ENCODE measurements at places on chromosomes 12 and 14.

- DNase-seq = no peak
Measured at GRCh38 chr14:38505221-38505972, 249.5 kb upstream of the CLEC14A start.

GRCh38 chr12:61490526-61491498, 769.4 kb upstream of the USP15 start:
- DNase-seq = no peak

GRCh38 chr12:103333676-103334075, 162.1 kb downstream of the C12orf42 start:
- DNase-seq = no peak

GRCh38 chr12:62903151-62903550, 31.8 kb downstream of the PPM1H start:
- DNase-seq = no peak

GRCh38 chr12:15323480-15323879, 1.2 kb downstream of the PTPRO start:
- DNase-seq = no peak

DNA sequence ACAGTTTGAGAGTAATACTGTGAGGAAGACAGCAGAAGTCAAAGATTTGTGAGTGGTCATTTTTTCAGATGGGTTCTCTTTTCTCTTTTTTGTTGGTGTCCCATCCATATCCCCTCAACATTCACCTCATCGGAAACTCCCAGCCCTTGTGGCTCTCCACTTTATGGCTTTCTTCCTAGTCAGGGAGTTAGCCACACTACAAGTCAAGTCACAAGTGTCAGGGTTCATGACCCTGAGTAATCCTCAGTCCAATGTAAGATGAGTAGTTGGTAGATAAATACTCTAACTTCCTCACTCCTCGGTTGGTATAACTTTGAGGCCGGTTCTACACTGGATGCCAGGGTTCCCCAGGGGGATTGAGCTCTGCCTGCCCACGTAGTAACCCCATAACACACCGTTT, 41.4 kb downstream of the PTGER2 start:
- DNase-seq = no peak

- no peak for DNase-seq
Measured at GRCh38 chr12:27303139-27304111, 29.2 kb upstream of the BMAL2 start.

DNA sequence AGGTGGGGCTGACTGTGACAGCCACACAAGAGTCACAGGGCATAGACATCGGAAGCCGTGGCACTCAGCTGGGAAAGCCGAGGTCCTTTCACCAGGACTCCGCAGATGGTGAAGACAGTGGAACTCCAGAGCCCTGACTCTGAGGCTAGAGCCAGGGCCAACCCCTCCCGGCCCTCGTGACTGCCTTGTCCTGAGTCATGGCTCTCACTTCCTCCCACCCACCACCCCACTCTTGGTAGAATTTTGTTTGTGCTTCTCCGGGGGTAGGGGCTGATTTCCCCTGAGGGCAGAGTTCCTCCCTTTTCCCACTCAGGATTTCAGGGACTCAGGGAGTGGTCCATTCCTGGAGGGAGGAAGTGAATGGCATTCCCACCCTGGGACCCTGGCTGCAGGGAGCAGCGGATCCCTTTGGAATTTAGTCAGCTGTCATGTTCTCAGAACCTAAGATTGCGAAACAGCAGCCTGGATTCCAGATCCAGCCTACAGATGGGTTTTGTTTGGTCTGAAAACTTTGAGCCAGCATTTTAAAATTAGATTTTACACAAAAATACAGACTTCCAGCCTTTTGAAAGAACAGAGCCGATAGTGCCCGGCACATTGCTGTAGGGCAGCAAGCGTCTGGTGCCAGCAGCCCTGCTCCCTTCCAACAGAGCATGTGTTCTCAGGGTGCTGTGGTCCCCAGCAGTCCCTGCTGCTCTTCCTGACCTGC, 50.7 kb downstream of the TPCN1 start:
- DNase-seq = peak; percentile 65

GRCh38 chr12:13534645-13535398, 338.3 kb downstream of the EMP1 start:
- DNase-seq = peak; percentile 10

GRCh38 chr12:56947633-56948456, 9.6 kb downstream of the RDH16 start:
- no peak for DNase-seq

GRCh38 chr12:93094988-93095737, 166.1 kb upstream of the EEA1 start:
- no peak for DNase-seq

DNA sequence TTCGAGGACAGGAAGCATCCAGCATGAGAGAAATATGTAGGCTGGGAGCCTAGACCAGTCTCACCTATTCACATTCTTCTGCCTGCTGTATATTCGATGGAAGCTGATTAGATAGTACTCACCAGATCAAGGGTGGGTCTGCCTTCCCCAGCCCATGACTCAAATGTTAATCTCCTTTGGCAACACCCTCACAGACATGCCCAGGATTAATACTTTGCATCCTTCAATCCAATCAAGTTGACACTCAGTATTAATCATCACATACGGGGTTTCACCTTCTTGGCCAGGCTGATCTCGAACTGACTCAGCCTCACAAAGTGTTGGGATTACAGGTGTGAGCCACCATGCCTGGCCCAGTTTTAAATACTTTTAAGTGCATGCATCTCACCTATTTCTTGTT, 30.5 kb upstream of the SLC10A1 start:
- DNase-seq = no peak

GRCh38 chr14:97262336-97262735, 465.2 kb downstream of the VRK1 start:
- DNase-seq = no peak

- DNase-seq = no peak
Measured at GRCh38 chr12:5524116-5524768, 92.3 kb downstream of the NTF3 start.

GRCh38 chr12:128267651-128268378, 845 bp downstream of the TMEM132C start:
- DNase-seq = no peak

DNA sequence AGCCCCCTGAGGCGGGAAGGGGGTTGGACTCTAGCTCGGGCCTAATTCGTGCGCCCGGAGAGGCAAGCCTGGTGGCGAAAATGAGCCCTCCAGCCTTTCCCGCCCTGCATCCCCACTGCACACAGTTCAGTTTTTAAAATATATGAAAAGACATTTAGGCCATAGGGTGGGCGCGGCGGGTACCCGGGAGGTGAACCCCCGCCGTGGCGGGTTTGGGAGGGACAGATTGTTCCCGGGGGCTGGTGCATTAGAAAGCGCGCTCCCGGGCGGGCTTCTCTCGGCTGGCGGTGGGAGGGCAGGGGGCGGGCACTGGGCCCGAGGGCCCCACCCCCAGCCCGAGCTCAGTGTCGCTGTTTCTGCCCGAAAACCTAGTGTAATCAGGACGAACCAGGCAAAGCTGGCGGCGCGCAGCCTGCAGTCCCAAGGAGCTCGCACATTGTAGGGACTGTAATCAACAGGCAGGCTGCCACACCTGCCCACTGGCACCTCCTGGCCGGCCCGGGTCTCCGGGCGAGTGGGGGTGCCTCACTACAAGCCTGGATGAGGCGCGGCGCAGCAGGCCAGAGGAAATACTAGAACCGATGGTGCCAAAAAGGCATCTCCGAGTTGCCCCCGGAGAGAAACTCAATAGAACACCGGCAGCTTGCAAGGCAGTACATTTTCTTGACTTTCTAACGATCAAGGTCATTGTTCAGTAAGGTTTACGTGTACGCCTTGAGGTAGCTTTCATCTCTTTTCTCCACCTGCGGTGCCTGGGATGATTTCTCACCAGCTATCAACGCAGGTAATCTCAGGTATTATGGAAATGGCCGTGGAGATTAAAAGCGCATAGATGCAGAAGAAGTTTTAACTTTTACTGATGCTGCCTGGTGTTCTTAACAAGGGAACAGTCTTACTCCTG, 764 bp upstream of the SPTB start:
- DNase-seq = peak; percentile 10

GRCh38 chr12:52903855-52904508, 894 bp downstream of the KRT8 start:
- DNase-seq = no peak

DNA sequence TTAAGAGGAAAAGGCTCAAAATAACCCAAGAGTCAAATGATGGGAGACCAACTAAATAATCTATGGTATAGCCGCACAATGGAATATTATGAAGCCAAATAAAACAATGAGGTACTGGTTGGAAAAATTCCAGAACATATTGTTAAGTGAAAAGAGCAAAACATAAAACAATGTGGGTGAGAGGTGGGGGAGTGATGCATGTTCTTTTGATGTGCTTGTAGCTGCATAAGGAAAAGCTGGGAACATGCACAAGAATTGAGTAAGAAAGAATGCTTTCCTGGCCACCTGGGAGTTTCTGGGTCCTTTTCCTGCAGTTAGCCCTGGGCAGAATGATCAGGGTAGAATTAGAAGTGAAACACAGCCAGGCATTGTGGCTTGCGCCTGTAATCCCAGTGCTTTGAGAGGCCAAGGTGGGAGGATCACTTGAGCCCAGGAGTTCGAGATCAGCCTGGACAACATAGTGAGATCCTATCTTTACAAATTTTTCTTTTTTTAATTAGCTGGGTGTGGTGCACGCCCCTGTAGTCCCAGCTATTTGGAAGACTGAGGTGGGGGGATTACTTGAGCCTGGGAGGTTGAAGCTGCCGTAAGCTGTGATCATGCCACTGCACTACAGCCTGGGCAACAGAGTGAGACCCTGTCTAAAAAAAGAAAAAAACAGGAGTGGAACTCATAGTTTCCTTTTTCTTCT, 7.9 kb downstream of the ABCB9 start:
- no peak for DNase-seq

DNA sequence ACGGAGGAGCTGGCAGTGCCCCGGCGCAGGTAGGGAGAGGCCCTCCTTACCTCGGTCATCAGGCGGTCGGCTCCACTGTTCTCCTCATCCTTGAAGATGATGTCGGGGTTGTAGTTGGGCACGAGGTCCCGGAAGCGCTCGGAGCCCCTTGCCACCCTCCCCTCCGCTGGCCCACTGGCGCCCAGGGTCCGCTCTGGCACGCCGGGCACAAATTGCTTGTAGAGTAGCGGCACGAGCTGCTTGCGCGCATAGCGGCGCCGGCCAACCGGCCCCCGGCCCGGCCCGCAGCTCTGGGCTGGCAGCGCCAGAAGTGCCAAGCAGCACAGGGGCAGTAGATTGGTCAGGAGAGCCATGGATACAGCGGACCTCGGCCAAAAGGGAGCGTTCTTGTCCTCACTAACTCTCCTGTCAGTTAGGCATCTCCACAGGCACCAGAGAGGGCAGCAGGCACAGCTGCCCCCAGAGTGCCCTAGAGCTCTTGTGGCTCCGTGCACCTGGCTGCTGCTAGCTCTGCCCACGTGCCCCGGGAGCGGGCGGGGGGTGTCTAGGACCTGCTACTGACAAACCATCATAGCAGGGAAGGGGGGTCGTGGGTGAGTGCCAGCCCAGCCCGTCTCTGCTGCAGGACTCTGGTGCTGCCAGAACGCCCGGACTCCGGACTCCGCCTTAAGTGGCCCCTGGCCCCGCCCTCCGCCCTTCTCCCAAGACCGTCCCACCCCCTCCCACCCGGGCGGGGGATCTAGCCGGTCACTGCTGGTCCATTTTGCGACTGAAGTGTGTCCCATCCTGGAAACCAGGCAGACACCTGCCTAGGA, at the start of gene DHH:
DHH (minus strand) TSS at position 642 of the 815 bp plus-strand sequence; CDS start at position 353, 289 bp downstream.
- peak; percentile 6 for DNase-seq

- DNase-seq = no peak
Measured at GRCh38 chr12:42583016-42583415, 6.5 kb downstream of the PRICKLE1 start.

DNA sequence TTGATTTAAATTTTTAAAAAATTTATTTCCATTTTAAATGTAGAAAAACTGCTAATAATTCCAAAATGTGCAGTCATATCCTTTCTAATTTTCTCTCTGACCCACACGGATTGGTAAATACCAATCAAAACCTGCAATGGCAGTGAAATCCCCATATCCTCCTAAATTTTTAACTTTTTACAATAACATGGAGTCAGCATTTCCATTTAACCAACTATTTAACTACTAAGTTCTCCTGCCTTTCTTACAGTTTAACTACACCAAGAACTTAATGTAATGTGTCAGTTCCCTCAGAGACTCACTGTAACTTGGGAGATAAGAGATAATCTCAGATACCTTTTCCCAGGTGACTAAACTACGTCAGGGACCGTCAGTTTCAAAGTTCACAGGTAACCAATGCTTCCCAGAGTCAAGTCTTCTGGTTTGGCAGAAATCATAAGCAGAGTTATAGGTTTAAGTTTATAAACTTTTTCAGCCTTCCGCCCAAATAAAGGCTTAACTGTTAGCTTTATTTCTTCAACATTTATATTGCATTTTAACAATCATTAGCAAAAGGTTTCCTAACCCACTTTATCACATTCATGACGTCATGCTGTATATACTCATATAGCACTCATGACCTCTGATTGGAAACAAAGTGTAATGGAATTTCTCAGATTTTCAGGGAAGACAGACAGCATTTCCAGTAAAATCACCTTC, 7.6 kb downstream of the KRAS start:
- DNase-seq = no peak

GRCh38 chr12:47321436-47321835, 241.7 kb upstream of the AMIGO2 start:
- DNase-seq = no peak

DNA sequence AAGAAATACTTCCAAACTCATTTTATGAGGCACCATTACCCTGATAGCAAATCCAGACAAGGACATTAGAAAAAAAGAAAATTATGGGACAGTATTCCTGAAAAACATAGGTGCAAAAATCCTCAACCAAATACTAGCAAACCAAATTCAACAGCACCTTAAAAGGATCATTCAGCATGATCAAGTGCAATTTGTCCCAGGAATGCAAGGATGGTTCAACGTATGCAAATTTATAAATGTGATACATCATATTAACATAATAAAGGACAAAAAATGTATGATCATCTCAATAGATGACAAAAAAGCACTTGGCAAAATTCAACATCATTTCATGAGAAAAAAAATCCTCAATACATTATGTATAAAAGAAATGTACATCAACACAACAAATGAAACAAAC, 162.9 kb downstream of the DUSP6 start:
- no peak for DNase-seq

- no peak for DNase-seq
Measured at GRCh38 chr14:94919896-94920295, 150.0 kb upstream of the GSC start.

DNA sequence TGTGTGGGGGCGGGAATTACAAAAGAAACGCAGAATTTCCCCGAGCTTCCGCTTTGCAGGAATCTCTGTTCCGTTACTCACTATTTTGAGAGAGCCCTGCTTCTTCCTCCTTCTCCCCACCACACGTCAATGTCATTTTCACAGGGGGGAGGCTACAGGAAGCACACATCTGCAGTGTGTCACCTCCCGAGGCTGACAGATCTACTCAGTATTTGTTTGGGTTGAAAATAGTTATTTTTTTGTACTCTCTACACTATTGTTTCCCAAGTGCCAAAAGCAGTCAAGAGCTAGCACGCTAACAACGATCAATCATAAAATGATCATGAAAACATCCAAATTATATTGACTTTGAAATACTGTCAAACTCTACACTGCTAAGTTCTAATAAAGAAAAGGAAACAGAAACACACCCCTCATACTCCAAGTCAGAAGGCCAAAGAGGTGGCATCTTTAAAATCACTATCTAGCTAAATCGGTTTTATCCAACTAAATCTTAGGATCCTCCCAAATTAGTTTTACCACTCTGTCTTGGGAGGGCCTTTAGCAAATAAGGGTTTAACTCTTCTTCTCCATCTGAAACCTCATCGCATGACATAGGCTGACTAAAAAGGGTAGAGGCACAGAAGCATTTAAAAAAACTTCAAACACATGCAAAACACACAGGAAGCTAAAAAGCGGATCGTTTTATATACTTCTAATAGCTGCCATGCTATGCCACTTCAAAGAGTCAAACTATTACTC, 51.8 kb downstream of the FOXN3 start:
- DNase-seq = no peak

Measured in hypothalamus (tissue), 51 donors.